ENCODE measurements at places on chromosomes 1 and 21. TPM values are rescaled to one million over a fixed set of nuclear protein-coding genes. Genes with fewer than 3 reads are reported as not detected.

GBP7 gene
- total RNA-seq, result not detected

RGSL1 gene
- not detected for total RNA-seq

PLD5 gene
- total RNA-seq, result 1.7 TPM

RNU1-2 gene
- total RNA-seq, result under 0.01 TPM

HEATR1 gene
- total RNA-seq, result 53.4 TPM

PRAMEF25 gene
- not detected for total RNA-seq

TCHHL1 gene
- not detected for total RNA-seq

TEKT2 gene
- 0.15 TPM for total RNA-seq

EXTL1 gene
- 38.7 TPM for total RNA-seq

CACHD1 gene
- 12.1 TPM for total RNA-seq

NASP gene
- 365 TPM for total RNA-seq

KCNQ4 gene
- 0.12 TPM for total RNA-seq

RHCE gene
- total RNA-seq, result 0.28 TPM

ATAD3C gene
- 0.20 TPM for total RNA-seq

MAD2L2 gene
- 172 TPM for total RNA-seq

KCNE2 gene
- not detected for total RNA-seq

SH2D2A gene
- 0.30 TPM for total RNA-seq

CELA3A gene
- total RNA-seq, result not detected

RIMKLA gene
- 0.02 TPM for total RNA-seq

KCNK2 gene
- not detected for total RNA-seq

HTR6 gene
- total RNA-seq, result not detected

DCST1 gene
- not detected for total RNA-seq

KRTAP11-1 gene
- not detected for total RNA-seq

SLC22A15 gene
- not detected for total RNA-seq

RSPH1 gene
- not detected for total RNA-seq
